ENCODE measurements at places on chromosomes 13 and 19. TPM values are rescaled to one million over a fixed set of nuclear protein-coding genes. Genes with fewer than 3 reads are reported as not detected.

Gene ZNF681
- total RNA-seq: 5.4 TPM

Gene EFNA2
- 3.3 TPM for total RNA-seq

Gene NR1H2
- 79.5 TPM for total RNA-seq

Gene ONECUT3
- total RNA-seq: not detected

Gene PSG1
- not detected for total RNA-seq

- DNase-seq: peak; percentile 9
Observed at GRCh38 chr19:21022996-21023395, 2.5 kb downstream of the ZNF430 start.

DNA sequence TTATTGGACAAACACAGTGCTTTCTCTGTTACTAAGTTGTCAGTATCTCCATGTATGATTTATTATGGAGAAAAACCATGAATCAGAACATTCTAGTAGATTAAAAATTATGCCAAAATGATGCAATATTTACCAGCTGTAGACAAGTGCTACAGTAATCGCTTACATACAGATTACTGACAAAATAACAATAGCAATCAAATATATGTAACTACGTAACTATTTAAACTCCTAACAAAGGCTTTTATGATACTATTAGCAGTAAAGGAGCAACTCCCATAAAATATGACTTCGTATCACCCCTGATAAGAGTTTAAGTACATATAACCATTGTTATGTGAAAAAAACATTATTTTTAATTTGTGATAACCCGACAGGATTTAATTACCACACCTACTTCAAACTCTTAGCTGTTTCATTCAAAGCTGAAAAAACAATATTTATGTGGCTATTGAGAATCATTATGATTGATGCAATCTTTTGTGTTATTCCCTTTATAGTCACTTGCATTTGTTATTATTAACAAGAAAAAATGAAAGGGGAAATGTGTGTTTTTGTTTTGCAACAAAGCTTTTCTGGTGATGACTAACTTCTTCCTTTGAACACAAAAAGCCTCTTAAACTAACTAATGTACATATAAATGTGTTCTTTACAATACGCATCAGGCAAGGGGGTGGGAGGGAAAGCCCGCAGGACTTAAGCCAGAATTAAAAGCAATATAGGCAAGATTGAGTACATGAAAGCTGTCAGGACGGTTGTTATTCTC, 147.4 kb downstream of the ABCC4 start:
- DNase-seq: no peak

GRCh38 chr13:51435002-51435578, 17.7 kb downstream of the INTS6 start:
- no peak for DNase-seq

DNA sequence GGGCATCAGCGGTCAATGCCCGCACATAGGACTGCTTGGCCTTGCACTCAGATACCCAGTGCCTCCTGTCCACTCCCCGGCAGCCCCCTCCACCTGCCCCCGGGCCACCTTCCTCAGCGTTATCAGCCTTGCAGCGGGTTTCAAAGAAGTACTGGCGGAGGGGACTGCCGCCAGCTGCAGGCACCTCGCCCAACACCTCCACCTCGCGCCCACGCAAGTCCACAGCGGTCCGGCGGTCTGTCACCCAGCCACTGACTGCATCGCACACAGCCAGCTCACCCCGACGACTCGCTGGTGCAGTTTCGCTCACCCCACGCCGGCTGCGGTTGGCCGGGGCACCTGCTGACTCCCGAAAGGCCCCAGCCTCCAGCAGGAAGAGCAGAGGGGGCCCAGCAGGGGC, 3.2 kb downstream of the NTF4 start:
- no peak for DNase-seq

- no peak for DNase-seq
Observed at GRCh38 chr13:45487604-45488003, 22.9 kb downstream of the COG3 start.

- DNase-seq: no peak
Observed at GRCh38 chr19:39126312-39127187, 964 bp downstream of the PAK4 start.

DNA sequence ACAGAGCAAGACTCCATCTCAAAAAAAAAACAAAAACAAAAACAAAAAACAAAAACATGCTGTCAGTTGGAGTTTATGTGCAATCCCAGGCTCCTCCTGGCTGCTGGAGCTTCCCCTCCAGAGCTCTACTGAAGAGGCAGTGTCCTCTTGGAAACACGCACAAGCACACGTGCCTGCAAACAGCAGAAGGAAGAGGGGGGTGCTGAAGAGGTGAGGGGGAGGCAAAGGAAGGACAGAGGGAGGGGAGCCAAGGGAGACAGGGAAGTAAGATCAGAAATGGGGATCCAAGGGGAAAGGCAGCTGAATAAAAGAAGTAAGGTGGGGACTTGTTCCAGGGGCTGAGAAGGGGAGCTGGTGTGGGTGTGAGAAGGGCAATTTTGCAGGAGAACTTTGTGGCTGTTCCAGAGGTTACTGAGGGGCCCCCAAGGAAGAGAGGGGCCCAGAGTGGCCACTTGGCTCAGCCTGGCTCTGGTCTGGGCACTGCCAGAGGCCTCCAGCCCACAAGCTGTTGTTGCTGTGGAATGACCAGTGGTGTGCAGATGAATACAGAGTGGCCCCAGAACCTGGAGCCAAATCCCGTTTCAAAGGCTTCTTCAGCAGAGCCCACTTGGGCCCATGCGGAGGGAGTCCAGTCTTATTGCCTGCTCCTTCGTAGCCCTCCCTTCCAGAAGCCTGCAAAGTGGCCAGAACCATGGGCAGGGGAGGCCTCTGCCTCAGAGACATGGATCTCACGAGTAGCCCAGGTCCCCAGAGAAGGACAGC, 34.4 kb downstream of the LYL1 start:
- DNase-seq: no peak

GRCh38 chr13:24502533-24503378, 9.8 kb downstream of the PARP4 start:
- DNase-seq: peak; percentile 33

DNA sequence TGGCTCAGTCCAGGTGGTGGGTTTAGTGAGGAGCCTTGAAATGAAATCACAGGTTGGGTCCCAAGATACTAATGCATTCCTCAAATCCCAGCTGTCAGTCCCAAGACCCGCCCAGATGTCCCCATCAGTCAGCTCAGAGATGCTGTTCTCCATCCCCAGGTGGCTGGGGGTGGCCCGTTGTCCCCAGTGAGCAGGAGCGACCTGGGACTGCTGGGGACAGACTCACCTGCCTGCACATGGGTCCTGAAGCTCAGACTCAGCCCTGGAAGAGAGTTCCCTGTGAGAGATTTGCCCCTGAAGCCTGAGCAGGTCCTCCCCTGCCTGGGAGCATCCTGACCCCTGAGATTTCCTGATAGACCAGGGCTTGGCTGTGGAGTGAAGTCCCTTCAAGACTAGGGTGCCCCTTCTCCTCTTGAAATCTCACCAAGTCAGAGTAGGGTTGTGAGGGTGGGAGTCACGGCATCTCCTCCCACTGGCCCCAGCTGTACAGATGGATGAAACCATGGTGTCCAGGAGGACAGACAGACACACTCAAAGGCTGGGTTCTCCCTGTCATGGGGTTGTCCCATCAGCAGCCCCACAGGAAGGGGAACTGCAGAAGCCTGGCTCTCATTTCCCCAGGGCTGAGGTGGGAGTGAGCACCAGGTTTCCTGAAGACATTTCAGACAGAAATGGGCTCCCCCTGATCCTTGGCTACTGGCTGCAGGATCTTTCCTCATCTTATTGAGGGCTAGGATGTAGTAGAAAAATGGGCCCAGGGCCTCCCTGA, 14.4 kb downstream of the LILRA5 start:
- no peak for DNase-seq

GRCh38 chr19:8023371-8023770, 17.9 kb upstream of the ELAVL1 start:
- DNase-seq: no peak

GRCh38 chr19:38173291-38174041, 50.6 kb downstream of the DPF1 start:
- peak; percentile 97 for DNase-seq

DNA sequence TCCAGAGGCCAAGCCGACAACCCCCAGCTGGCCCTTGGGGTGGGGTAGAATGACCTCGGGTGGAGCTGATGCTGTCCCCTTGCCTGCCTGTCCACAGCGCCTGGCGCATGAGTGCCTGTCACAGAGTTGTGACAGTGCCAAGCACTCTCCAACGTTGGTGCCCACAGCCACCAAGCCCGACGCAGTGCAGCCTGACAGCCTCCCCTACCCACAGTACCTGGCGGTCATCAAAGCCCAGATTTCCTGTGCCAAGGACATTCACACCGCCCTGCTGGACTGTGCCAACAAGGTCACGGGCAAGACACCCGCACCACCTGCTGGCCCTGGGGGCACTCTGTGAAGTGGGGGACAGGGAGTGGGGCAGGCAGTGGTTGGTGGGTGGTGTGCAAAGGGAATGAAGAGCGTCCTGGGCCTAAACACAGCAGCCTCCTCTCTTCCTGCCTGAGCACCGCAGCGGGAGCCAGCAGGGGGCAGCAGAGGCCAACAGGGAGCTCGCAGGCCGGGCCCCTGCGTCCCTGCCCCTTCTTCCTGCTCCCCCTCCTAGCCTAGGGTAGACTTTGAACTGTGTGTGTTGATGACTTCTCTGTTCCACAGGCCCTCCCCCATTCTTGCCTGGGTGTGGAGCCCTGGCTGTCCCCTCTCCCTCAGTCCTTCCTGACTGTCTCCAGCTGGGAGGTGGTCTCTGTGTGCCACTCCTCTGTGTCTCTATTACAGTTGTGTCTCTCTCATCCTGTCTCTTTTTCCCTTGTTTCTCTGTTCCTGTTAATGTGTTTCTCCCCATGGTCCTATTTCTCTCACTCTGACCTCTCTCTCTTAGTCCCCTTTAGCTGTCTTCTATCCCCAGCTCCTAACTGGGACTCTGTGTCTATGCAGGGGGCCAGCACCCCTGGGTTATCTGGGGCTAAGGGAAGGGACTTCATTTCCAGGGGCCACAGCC, 6.5 kb downstream of the MED29 start:
- DNase-seq: peak; percentile 78

- no peak for DNase-seq
Observed at GRCh38 chr19:28868836-28869235, 344.1 kb downstream of the UQCRFS1 start.

DNA sequence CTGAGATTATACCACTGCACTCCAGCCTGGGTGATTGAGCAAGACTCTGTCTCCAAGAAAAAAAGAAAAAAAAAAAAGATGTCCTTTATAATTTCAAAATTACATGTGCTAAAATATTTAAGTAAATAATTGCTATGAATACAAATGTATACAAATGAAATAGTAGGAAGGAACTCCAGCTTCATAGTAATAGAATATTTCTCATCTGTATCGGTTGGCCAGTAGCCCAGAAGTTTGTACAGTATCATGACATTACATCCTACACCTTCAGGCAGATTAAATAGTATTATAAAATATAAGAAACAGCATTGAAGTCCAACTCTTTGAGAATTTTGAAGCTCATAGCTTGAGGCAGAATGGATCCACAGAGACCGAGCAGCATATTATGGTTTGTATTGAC, 36.5 kb upstream of the CLDN10 start:
- DNase-seq: no peak

DNA sequence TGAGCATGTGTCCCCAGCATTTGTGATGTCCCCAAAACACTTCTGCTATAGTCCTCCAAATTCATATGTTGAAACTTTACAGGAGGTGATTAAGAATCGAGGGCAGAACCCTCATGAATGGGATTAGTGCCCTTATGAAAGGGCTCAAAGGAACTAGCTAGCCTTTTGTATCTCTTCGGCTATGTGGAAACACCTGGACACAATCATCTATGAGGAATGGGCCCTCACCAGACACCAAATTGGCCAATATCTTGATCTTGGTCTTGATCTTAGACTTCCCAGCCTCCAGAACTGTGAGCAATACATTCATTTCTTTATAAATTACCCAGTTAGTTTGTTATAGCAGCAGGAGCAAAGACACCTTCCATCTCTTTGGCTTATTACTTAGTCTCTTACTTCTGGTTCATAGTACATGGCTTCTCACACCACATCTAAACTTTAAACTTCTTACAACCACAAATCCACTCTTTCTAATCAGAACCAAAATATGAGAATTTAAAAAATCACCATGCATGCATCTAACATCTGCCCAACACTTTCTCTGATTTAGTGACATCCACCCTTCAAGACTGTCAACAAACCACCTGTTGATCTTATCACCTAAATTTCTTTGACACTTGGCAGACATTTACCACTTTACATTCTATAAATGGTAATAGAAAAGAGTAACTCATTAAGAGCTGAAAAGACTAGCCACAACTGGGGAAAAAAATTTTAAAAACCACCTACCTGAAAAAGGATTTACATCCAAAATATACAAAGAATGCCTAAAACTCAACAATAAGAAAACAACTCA, 6.7 kb upstream of the SERPINE3 start:
- no peak for DNase-seq

Measured in H4 (cell line).